ENCODE measurements at places on chromosomes 1 and 21.

- peak; percentile 69 for DNase-seq
Measured at GRCh38 chr1:170967042-170967910, 31.9 kb downstream of the MROH9 start.

DNA sequence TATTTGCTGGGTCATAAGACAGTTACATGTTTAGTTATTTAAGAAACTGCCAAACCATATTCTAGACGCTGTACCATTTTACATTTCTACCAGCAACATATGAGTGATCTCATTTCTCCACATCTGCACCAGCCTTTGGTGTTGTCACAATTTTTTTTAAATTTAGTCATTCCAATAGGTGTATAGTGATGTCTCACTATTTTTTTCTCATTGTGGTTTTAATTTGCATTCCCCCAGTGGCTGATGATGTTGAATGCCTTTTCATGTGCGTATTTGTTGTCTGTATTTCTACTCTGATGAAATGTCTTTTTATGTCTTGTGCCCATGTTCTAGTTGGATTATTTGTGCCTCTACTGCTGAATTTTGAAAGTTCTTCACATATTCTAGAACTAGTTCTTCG lies 38.4 kb downstream of the NFASC start:
- DNase-seq: no peak

GRCh38 chr1:97826820-97827219 lies 94.0 kb downstream of the DPYD start:
- no peak for DNase-seq

GRCh38 chr21:45326169-45326851 lies 38.6 kb upstream of the POFUT2 start:
- DNase-seq: no peak

Data from lung microvascular endothelial cell (primary cell).